ENCODE measurements at places on chromosomes 11 and 22.
A peak's percentile ranks its signal among the peaks of the same experiment; 100 is the strongest.

- DNase-seq: no peak
Observed at GRCh38 chr22:35697142-35697541, 20.5 kb upstream of the APOL5 start.

- DNase-seq: no peak
Observed at GRCh38 chr11:27241311-27242122, 121.5 kb downstream of the CCDC34 start.

DNA sequence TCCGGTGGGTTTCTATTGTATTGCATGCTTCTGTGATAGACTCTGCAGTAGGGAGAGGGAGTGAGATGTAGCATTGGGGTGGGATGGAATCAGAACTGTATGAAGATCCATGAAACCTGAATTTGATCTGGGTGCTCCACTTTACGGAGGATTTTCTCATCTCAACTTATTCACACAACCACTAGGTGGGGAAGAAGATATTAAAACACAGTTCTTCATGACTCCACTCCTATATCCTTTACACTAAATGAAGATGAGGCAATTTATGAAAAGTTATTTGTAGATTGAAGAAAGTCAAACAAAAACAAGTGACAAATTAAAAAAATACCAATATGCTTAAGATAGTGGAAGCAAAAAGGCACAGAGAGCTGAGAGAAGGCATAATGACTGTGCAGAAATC lies 92.6 kb upstream of the PDGFD start:
- no peak for DNase-seq

DNA sequence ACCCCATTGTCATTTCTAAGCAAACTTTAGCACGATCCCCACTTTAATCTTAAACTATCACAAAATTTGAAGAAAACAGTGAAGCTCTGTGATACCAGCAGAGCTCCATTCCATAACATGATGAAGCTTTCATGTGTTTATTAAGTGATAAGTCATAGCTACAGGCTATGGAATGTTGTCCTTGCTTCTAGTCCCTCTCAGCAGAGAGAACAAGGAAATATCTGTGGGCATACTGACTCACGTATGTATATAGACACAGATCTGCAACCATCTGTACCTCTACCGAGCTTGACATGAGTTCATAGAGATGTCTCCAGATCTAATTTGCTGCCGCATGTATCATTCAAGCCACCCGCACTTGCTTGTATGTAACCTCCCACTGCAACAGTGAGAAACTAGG lies 588.9 kb downstream of the ETS1 start:
- DNase-seq: no peak

- DNase-seq: peak; percentile 50
Observed at GRCh38 chr11:58788355-58789023, 56.0 kb downstream of the GLYATL2 start.

DNA sequence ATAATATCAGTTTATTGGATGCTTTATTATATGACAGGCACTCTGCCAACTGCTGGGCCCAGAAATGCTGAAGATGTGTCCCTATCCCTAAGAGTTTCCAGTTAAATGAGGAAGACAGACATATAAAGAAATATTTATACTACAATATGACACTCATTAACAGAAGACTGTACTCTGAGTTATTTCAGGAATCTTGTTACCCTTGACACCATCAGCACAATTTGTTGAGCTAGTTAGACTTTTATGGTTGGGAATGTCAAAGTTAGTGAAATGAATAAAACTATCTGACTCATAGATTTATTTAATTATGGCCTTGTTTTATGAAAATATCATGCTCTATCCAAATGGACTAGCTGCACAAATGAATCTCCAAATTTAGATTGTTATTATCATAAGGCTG lies 25.6 kb upstream of the MSANTD4 start:
- DNase-seq: no peak

DNA sequence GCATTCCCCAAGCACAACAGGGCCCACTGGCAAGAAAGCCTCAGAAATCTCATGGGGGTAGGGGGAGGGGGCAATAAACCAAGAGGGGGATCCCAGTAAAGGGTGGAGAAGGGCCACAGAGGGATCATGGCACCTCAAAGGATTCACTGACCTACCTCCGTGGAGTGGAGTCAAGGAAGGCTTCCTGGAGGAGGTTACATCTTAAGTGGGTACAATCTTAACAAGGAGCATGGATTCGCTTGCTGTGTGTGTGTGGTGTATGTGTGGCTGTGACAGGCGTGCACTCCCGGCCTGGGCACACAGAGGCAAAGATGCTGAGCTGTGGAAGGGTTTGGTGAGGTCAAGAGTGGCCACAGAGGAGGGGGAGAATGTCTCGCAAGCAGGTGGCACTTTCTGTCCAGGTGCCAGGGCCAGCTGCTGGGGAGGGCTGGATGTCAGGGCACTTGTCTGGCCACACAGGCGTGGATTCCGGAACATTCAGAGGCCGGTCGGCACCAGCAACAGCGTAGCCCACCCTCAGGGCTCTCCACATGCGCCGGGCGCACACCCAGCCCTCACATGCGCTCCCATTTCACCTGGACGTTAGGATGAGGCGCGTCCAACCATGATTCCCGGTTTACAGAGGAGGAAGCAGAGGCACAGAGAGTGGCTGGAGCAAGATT lies 43.3 kb downstream of the WNT7B start:
- no peak for DNase-seq

DNA sequence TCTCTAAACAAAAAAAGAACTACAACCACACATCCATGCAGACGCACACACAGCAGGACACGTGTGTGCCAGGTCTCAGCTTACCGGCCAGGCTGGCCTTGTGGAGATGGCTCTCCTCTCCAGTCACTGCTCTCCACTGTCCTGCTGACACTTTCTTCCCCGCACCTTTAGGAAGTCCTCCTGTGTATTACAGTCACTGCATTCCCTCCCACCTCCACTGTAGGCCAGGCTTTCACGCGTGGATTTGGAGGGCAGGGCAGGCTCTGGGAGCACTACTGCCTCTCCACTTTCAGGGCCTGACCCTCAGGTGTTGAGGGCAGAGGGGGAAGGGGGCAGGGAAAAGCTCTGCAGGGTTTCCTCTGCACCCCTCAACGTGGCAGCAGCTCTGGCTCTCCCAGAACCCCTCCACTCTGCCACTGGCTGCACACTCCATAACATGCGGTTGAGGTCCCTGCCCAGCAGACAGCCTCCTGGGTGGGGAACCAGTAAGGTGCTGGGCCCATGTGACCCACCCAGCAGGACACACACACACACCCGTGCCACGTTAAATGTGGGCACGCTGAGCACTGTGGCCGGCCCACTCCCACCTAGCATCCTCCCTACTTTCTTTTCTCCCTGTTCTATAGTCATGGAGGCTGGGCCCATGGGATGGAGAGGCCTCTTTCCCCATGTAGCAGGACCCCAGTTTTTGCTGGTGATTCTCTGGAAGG lies 107.0 kb upstream of the PITPNB start:
- no peak for DNase-seq

DNA sequence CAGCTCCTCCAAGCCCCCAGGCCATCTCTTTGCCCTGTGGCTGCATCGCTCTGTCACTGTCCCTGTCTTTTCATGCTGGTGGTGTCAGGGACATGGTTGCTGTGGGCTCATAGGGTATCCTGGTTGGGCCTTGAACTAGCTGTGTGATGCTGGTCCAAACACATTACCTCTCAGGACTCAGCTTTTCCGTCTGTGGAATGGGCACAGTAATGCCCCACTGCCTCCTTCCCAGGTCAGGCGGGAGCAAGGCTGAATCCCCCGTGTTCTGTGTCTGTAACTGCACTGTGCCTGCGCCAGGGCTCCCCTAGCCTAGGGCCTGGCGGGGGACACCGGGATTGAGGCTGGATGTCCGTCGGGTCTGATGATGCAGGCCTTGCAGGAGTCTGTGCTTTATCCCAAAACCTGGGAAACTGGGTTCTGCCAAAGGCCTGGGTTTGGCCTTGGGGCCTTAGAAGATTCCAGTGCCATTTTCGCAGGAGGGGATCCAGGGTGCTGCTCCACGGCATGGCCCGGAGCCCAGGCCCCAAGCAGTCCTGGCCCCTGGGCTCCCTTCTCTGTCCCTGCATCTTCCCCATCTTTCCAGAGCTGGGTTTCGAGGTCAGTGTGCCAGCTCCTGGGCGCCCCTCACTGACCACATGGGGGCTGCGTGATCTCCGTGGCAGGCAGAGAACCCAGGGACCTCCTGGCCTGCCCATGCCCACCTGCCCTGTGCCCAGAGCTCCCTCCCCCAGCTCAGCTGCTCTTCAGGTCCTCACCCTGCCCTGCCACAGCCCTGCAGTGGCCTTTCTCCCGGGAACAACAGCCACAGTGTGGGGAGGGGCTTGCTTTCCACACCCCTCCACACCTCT lies 32.7 kb upstream of the CELSR1 start:
- DNase-seq: no peak

DNA sequence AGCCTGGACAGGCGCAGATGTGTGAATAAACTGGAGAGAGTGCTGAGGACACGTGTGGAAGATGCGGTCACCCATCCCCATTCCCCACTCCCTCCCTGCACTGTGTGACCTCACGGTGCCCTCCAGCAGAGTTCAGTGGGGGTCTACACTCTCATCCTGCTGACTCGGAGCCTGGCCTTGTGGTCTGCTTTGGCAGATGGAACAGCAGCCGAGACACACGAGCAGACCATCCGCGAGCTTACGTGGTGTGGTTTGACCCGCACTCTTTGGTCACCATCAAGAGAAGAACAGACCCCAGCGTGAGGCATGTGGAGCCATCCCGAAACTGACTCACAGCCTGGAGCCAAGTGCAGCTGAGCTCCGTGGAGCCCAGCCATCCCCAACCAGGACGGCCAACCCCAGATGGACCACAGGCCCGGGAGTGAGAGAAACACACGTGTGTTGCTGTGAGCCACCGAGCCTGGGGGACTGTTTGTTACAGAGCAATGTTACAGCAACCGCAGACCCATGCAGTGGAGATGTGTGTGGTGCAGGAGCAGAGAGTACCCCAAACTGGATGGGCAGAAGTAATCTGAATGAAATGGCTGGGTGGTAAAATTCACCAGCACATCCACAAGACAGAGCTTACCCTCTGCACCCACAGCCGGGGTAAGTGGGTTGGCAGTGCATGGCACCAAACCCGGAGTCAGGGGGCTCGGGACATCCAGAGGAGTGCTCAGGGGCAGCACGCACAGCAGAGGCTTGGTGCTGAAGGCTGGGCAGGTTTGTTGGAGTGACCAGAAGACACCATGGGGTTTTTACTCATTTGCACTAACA lies 90.7 kb downstream of the RTL6 start:
- DNase-seq: no peak

DNA sequence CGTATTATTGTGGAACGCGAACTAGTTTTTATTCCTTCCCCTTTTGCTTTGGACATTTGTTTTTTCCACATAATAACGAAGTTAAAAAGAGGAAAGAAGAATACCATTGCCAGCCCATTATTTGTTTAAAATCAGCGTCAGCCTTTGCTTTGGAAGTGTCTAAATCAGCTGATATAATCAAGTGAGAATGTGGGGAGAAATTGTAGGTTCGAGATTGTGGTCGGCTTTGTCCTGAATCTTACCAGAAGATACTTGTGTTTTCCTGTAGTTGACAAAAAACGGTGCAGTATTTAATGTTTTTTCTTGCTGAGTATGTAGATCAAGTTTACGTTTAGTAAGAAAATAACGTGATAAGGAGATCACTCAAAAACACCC lies 935 bp downstream of the ZNF143 start:
- DNase-seq: peak; percentile 46

GRCh38 chr22:49568751-49569285 lies 258.9 kb downstream of the BRD1 start:
- no peak for DNase-seq

DNA sequence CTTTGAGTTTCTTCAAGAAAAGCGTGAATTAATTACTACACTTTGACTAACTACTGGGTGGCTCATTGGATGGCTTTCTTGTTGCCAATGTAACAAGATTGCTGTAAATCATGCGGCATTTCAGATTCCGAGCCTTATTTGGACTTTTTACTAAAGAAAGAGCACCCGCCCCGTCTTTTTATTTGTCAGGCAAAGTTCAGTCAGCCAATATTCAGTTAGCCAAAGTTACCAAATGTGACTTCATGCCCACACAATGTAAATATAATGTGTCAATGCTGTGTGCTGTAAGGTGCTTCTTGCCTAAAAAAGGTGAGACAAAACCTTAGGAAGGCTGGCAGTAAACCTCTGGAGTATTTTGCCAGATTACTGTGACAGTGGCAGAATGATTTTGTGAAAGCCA lies 14.8 kb downstream of the FLI1 start:
- DNase-seq: no peak

DNA sequence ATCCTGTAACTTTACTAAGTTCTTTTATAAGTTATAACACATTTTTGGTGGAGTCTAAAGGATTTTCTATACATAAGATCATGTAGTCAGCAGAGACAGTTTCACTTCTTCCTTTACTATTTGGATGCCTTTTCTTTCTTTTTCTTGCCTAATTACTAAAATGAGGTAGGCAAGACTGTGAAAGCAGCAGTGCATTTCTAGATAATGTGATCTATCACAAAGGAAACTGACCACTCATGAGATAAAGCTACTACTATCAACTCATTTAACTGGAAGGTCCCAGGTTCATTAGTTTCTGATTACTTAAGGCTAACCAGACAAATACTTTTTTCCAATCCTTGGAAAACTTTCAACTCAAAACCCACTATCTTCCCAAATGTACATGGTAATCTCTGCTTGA lies 196.2 kb upstream of the E2F8 start:
- DNase-seq: no peak

DNA sequence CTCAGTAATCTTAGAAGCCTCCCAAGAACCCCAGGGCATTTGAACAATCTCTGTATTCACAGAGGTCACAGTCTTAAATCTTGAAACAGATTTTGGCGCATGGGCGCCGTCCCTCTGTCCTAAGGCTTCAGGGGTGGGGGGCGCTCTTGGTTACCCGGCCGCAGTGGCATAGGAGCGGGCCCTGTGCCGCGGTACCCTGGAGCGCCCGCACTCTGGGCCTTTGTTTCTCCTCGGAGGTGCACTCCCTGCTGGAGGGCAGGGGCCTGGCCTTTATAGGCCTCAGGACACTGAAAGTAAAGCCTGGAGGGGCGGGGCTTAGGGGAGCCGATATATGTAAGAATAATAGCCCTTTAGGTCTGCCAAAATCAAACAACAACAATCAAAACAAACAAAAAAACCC lies 197.3 kb upstream of the FOLH1 start:
- DNase-seq: no peak

DNA sequence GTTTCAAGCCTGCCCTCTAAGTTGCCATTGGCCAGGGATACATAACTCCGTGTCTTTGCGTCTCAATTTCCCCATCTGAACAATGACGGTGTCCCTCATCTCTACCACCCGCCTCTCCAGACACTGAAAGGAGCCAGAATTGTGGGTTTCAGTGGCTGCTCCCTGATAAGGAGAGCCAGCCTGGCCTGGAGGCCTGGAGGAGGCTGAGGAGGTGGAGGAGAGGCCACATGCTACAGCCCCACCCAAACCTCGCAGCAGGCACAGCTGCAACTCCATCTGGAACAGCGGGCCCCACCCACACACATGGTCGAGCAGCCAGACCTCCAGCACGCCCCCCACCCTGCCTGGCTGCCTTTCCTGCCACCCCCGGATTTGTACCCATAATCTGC lies 34.4 kb upstream of the CD82 start:
- DNase-seq: no peak

DNA sequence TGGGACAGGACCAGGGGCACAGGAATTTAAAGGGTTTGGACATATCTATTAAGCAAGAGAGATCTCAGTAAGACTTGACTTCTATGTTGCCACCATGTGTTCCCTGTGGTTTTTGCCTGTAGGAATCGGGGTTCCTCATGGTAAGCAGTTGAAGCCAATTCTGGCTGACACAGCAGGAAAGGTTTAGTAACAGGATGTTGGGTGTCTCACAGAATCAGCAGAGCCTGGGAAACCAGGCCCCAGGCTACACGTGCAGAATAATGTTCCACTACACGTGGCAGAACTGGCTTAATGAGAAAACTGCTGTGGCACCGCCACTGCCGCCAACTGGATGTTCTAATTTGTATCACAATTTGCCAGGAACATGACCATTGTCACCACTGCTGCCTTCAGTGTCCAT lies 264.6 kb upstream of the PLET1 start:
- DNase-seq: no peak

All from CD4-positive, alpha-beta T cell treated with Interleukin-17A for 1 hour (primary cell).